ENCODE measurements at places on chromosomes 3 and 15.

- DNase-seq, result no peak
Measured at GRCh38 chr3:160069986-160070385, 81.4 kb downstream of the IL12A start.

- no peak for DNase-seq
Measured at GRCh38 chr3:183513046-183513706, 42.3 kb downstream of the KLHL6 start.

DNA sequence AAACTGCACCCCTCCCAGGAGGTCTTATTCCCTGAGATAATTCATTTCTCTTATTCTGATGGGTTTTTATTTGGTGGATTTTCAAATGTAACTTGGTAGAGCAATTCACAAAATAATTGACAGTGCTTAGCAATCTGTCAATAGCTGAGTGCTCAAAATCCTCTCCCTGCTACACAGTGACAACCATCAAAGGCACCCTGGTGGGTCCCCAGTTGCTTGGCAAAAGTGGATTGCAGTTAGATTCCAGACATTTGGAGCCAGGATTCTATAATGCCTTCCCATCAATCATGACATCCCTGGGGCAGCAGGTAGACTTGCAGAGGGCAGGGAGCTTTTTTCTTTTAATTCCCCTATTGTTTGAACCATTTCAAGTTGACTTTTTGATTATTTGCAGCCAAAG is 59.0 kb downstream of the FHIT start:
- no peak for DNase-seq

DNA sequence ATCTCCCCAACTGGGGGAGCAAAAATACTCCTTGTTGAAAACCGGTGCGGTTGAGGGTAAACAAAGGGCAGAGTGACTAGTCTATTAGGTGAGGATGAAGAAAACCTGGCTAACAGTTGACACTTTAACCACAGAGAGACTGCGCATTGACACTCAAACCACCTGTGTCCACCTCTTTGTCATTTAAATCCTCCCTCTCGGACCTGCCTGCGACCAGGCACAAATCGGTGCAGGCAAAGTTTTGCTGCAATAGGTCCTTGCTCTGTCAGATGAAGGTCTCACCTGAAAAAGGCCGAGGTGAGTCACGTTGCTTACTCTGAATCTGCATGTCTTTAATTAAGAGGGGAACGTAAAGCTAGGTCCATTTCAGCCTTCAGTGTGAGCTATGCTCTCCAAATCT is 494.1 kb upstream of the DPPA4 start:
- no peak for DNase-seq

DNA sequence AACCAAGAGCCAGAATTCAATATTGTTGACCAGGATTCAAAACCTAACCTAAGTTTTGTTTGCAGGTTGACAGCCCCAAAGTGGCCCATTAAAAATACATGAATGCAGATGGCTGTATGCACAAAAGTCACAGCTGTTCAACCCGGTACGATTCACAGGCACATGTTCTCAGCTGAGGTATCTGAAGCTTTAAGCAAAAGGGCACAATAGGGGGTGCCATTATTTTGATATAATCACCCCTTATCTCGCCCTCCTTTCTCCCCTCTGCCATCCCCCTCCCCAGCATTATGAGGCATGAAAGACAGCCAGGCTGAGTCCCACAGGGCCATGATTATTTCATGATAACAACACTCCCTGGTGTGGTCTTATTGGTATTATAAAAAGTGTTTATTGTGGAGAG is 264.9 kb downstream of the EBLN2 start:
- DNase-seq, result no peak

DNA sequence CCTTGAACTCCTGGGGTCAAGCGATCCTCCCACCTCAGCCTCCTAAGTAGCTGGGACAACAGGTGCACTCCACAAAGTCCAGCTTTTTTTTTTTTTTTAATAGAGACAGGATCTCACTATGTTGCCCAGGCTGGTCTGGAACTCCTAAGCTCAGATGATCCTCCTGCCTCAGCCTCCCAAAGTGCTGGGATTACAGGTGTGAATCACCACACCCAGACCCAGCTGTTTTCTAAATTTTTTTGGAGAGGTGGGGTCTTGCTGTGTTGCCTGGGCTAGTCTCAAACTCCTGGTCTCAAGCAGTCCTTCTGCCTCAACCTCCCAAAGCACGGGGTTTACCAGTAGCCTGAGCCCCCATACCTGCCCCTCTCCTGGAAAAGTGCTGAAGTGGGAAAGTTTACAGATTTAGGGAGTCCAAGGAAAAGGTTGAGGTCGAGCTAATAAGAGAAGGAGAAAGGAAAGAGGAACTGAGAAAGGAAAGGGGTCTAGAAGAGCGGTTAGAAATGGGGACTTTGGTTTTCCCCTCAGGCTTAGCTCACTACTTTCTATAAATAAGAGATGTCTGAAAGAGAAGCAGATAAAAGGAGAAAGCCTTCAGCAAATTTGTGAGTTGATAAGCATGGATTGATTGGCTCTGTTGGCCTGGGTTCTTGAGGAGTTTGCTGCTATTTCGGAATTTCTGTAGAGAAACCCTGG is 23.6 kb downstream of the UBE2E1 start:
- DNase-seq, result no peak

DNA sequence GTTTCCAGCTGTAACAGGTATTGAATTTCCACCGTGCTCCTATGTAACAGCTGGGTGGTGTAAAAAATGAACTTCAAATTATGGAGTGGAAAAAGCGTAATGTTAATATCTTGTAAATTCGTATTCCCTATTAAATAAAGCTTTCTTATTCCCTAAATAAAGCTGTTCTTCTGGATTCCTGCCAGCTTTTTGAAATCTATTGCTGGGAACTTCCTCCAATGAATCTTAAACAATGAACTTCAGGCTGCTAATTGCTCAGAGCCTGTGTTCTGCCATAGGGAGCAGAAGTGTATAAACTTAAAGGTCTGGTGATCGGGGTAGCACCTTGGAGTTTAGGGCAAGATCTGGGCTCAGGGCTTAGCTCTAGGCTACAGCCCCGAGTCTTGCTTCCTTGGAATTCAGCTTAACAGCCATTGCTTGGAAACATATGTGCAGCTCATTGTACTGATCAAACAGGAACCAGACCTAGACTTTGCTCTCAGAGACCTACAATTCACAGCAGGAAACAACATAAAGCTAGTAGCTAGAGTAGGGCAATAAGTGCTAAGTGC is 1.4 kb downstream of the ARL14 start:
- no peak for DNase-seq
